ENCODE measurements at places on chromosomes 7 and 10.

- DNase-seq = no peak
These were observed 7.6 kb downstream of the MGMT start for GRCh38 chr10:129474642-129475041.

GRCh38 chr10:79125092-79125491 is 56.3 kb downstream of the ZMIZ1 start:
- DNase-seq = no peak

GRCh38 chr7:70372768-70373515 is 759.0 kb upstream of the GALNT17 start:
- no peak for DNase-seq

DNA sequence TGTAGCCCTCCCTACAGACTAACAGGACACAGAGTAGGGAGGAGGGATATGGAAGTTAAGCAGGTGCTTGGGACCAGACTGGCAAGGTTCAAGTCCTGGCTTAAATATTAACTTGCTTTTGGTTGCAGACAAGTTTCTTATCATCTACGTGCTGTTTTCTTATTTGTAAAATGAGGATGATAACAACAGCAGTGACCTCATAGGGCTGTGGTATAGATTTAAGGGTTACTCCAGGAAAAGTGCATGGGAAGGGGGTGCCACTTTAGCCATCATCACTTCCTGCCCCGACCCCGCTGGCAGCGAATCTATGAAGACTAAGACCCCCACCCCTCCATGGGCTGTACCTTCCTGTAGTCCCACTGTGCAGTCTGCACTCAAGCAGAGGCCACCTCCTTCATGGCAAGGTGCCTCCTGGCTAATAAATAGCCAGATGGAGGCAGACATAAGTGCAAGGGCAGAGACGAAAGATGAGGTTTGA is 250.2 kb downstream of the COBL start:
- no peak for DNase-seq

GRCh38 chr10:129945526-129945925 is 18.5 kb downstream of the EBF3 start:
- no peak for DNase-seq

- no peak for DNase-seq
These were observed 10.2 kb upstream of the AGR2 start for GRCh38 chr7:16815001-16815400.

- no peak for DNase-seq
These were observed 794.6 kb upstream of the LRRN3 start for GRCh38 chr7:110296321-110296720.

GRCh38 chr10:28684986-28685580 is 7.8 kb downstream of the BAMBI start:
- DNase-seq = no peak

DNA sequence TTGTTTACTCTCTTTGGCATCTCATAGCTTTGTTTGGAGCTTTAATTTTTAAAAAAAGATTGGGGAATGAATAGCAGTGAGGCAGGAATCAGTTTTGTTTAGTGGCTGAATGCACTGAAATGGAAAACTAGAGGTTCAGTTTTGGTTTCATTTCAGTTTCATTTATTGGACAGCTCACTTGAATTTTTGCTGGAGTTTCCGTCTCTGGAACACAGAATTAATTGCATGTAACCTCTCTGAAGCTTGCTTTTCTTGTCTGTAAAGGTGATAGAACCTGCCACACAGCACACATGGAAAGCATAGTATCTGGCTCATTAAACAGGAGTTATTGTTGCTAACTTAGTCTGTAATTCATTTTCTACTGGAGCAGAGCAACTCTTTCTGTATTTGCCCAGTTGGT is 7.1 kb downstream of the GRM8 start:
- no peak for DNase-seq

- DNase-seq = no peak
These were observed 982.2 kb downstream of the REEP3 start for GRCh38 chr10:64503429-64503828.

DNA sequence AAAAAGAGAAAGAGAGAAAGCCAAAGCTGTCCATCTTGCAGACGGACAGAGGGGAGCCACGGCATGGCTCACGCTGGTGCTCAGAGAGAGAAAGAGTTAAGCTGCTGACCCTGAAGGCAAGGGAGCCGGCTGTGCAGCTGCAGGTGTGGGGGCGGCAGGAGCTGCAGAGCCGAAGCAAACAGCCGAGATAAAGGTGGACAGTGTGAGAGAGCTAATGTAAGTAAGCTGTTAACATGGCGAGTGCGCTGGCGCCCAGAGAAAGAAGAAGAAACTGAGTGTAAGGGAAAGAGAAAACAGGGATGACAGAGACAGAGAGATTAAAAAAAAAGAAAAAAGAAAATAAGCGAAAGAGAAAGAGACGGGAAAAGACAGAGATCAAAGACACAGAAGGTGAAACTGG is 18.2 kb downstream of the COL17A1 start:
- DNase-seq = no peak

DNA sequence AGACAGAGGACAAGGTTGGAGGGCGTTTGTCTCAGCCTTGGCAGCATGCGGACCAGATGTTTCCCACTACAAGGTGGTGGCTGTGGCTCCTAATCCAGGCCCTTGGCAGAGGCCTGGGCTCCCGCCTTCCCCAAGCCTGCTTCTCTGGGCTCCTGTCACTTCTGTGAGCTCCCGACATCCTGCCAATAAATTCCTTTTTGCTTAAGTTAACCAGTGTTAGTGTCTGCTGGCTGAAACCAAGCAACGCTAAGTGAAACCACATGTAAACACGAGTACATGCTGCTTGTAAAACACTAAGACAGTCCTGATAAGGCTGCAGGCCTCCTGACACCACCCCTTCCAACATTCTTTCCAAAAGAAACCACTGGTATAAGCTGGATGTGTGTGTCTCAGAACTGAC is 263.6 kb upstream of the ZMIZ1 start:
- DNase-seq = peak; percentile 99

DNA sequence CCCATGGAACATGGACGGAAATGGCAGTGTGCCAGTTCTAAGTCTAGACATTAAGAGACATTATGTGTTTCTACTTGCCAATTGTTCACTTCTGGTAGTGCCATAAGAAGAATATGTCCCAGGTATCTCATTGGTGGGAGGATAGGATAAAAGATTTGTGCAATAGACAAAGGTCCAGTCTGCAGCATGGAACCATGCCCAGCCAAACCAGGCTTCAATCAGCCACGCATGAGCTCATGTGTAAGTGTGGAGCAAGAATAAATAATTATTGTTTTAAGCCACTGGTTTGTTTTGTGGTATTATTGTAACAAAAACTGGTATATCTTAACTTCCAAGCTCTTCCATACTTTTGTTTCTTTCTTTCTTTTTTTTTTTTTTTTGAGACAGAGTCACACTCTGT is 153.6 kb upstream of the CTTNBP2 start:
- DNase-seq = no peak

GRCh38 chr10:8778713-8779112 is 724.2 kb downstream of the GATA3 start:
- no peak for DNase-seq

DNA sequence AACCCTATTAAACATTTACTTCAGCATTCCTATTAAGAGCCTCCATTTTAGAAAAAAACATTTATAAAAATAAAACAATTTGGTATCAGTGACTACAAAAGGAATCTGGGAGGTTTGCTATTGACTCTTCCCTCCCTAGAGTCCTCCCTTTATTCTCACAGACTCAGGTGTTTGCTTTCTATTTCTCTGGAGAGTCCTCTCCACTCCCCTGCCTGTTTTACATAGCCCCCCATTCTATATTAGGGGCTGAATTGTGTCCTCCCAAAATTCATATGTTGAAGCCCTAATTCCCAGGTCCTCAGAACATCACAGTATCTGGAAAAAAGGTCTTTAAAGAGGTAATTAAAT is 69.8 kb downstream of the COA1 start:
- DNase-seq = no peak

DNA sequence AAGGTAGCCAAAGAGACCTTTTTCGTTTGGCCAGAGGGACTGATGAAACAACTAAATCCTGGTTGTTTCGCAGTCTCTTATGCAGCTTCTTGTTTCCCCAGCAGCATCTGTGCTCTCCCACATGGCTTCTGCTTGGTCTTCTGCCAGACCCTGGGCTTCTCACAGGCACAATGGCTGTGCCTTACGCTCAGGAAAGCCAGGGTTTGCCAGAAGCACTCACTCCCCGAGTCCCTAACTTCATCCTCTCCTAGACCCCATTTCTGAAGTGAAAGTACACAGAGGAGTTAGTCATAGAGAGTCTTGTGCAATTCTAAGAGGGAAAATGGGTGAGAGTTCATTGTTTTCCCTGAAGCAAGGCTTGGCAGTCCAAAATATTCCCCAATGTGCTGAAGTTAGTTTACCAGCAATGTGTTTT is 121.7 kb downstream of the EVX1 start:
- DNase-seq = peak; percentile 53

GRCh38 chr7:43570688-43571365 is 12.1 kb upstream of the STK17A start:
- DNase-seq = no peak

DNA sequence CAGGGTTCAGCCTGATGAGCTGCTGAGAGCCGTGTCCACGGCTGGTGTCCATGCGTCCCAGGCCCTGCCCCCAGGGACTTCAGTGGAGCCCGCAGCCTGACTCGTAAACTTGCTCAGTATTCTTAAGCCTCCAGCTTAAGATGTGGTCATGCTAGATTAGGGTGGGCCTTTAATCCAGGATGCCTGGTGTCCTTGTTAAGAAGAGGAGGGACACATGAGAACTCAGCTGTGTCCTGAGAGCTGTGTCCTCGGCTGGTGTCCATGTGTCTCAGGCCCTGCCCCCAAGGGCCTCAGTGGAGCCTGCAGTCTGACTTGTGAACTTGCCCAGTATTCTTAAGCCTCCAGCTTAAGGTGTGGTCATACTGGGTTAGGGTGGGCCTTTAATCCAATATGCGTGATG is 23.0 kb downstream of the DOCK1 start:
- DNase-seq = no peak

DNA sequence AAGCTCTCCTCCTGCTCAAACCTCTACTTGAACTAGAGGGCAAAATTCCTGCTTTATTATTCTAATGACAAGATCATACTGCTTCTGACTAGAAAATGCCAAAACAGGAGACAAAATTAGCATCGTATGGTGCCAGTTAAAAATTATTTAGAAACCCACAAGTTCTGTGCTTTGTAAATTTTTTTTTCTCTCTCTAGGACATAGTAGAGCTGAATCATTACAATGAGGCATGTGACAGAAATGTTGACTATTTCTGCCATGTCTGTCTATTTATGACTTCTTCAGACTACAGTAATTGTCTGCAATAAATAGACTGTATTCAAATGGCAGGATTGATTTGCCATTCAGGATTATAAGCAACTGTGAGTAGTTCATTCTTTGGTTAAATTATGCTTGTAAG is 335.8 kb downstream of the PRPF18 start:
- DNase-seq = peak; percentile 21

DNA sequence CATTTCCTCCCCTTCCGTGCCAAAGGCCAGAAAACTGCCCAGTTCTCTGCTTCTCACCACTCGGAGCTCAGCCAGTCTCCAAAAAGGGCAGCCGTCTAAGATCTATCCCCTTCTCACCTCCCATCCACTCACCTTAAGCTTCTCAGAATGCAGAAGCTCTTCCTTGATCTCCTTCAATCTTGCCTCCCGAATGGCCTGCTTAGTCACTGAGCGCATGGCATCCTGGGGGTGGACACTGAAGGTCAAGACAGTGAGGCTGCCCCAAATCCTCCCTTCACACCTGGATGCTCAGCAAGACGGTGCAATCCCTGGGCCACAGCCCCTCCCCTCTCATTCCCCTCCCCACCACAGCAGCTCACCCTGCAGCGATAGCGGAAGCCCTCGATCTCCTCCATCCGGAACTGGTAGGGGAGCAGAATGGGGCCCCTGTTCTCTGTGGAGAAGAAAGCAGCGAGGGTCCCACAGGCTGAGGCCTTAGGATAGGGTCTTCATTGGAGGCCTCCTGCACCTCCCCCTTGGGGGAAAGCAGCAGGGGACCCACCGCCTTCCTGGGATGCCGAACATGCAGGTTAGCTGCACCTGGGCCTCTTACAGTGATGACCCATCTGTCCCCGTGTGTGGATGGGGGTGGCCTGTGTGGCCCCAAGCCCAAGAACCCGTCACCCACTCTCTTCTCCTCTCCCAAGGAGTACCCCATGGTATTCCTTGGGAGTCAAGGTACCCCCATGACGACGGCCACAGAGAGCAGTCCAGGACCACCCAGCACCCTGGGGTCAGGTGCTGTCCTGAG is 4.7 kb downstream of the DDX56 start:
- no peak for DNase-seq

- no peak for DNase-seq
These were observed 287.9 kb upstream of the NEBL start for GRCh38 chr10:21184984-21185383.

DNA sequence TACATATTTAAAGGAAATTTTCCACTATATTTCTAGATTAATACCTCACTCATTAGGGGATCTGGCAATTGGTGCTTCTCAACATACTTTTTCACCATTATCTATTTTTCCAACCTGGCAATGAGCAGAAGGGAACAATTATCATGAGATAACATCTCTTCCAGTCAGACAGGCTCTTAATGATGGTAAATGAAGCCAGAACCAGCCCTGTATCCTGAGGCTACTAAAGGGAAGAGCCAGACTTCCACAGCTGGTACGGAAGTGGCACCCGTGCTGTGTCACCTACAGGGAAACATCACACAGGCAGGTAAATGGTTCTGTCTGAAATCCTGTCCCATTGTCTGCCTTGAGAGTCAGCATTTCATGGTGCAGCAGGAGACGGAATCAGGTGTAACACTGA is 75.9 kb downstream of the ELMO1 start:
- DNase-seq = no peak

- DNase-seq = no peak
These were observed 17.6 kb upstream of the VSIR start for GRCh38 chr10:71790749-71791440.

GRCh38 chr7:40714363-40715052 is 579.7 kb downstream of the SUGCT start:
- no peak for DNase-seq

- peak; percentile 31 for DNase-seq
These were observed 4.1 kb upstream of the C10orf120 start for GRCh38 chr10:122703483-122704448.

- DNase-seq = no peak
These were observed 73.7 kb upstream of the ABCB5 start for GRCh38 chr7:20541608-20542349.

- no peak for DNase-seq
These were observed 102.5 kb downstream of the ACTR3B start for GRCh38 chr7:152862006-152862405.

GRCh38 chr10:64518456-64518855 is 997.3 kb downstream of the REEP3 start:
- no peak for DNase-seq

GRCh38 chr7:867001-867405 is 9.4 kb upstream of the GET4 start:
- peak; percentile 68 for DNase-seq
